ENCODE measurements at places on chromosomes 1 and 21. TPM values are rescaled to one million over a fixed set of nuclear protein-coding genes. Genes with fewer than 3 reads are reported as not detected.

TUT4 gene
- 27.5 TPM for total RNA-seq

ESPN gene
- total RNA-seq: not detected

AADACL4 gene
- not detected for total RNA-seq

GPR3 gene
- total RNA-seq: 3.1 TPM

EVA1B gene
- 231 TPM for total RNA-seq

ERMAP gene
- total RNA-seq: 11.3 TPM

AADACL3 gene
- total RNA-seq: not detected

HSD3B1 gene
- total RNA-seq: not detected

ADGRL2 gene
- 11.6 TPM for total RNA-seq

IFNLR1 gene
- total RNA-seq: not detected

CCSAP gene
- 5.0 TPM for total RNA-seq

C1orf115 gene
- total RNA-seq: 0.42 TPM

TNFSF18 gene
- 0.09 TPM for total RNA-seq

LRRIQ3 gene
- 1.1 TPM for total RNA-seq

RSBN1 gene
- total RNA-seq: 10.7 TPM

DYNLT4 gene
- total RNA-seq: 0.30 TPM

C1orf116 gene
- 0.07 TPM for total RNA-seq

SLC44A5 gene
- not detected for total RNA-seq

ITGB3BP gene
- total RNA-seq: 20.8 TPM

GBP1 gene
- 32.7 TPM for total RNA-seq

PROX1 gene
- 0.29 TPM for total RNA-seq

BGLAP gene
- total RNA-seq: not detected

VASH2 gene
- not detected for total RNA-seq

FGR gene
- total RNA-seq: not detected

DLGAP3 gene
- not detected for total RNA-seq

WNT9A gene
- total RNA-seq: 0.61 TPM

RGS4 gene
- total RNA-seq: 37.6 TPM

PDC gene
- total RNA-seq: 0.22 TPM

PIP5K1A gene
- total RNA-seq: 85.4 TPM

KRTAP20-4 gene
- total RNA-seq: not detected

CTSK gene
- 11.7 TPM for total RNA-seq
